Activated CD8-positive, alpha-beta memory T cell treated with anti-CD3 and anti-CD28 coated beads for 1 hour (primary cell): ENCODE measurements at places on chromosomes 11 and 22.

GRCh38 chr22:38270091-38270992 lies 2.5 kb downstream of the TMEM184B start:
- DNase-seq = no peak

- no peak for DNase-seq
Observed at GRCh38 chr11:72719144-72719543, 33.1 kb downstream of the ARAP1 start.

DNA sequence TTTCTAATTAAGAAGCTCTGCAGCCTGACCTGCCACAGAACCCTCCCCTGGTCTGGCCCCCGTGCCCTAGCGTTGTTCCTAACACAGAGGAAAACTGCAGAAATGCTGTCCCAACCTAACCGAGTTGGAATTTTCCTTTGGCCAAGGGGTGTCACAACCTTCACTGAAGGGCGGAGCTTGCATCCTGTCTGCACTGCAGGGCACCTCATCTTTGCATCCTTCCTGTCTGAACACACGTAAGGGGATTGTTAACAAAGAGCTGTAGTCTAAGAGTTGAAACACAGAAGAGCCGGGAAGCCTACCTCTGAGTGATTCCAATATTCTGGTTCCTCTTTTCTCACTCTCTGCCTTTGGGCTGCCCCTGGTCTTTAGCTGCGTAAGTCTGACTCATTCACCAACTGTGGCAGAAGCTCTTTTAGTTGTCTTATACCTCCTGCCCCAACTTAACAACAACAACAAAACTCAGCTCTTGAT lies 1.6 kb downstream of the DIXDC1 start:
- DNase-seq = no peak

- no peak for DNase-seq
Observed at GRCh38 chr22:39311592-39312400, 7.6 kb downstream of the RPL3 start.

- no peak for DNase-seq
Observed at GRCh38 chr11:133153031-133153430, 379.3 kb downstream of the OPCML start.

GRCh38 chr22:20865875-20866445 lies 7.2 kb downstream of the SNAP29 start:
- no peak for DNase-seq

GRCh38 chr22:43812890-43813289 lies 785 bp upstream of the EFCAB6 start:
- DNase-seq = no peak

- DNase-seq = no peak
Observed at GRCh38 chr11:120652705-120653335, 141.3 kb downstream of the GRIK4 start.

GRCh38 chr11:106463796-106464201 lies 386.3 kb downstream of the AASDHPPT start:
- no peak for DNase-seq

GRCh38 chr22:19941365-19942082 lies at the start of the genes COMT and TXNRD2:
TSS of gene COMT (plus strand) at chr22:19941772. CDS start at chr22:19962527, 20,755 bp downstream.
TSS of gene TXNRD2 (minus strand) at chr22:19941818. CDS start at chr22:19941803, 15 bp downstream.
- DNase-seq = peak; percentile 55

DNA sequence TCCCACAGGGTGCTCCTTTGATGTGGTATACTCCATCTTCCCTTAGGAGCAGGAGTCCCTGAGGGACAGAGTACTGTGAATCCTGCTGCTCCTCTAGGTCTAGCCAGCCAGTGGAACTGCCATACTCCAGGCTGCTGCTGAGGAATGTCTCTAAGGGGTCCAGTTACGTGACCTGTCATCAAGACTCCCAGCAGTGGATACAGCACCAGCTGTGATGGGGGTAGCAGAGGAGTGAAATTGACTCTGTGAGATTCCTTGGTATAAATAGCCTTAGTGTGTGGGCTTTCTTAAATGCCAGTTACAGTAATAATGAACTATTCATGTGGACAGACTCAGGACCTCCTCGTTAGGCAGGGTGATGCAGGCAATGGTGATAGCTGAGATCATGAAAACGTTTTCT lies 140.4 kb upstream of the LUZP2 start:
- no peak for DNase-seq

DNA sequence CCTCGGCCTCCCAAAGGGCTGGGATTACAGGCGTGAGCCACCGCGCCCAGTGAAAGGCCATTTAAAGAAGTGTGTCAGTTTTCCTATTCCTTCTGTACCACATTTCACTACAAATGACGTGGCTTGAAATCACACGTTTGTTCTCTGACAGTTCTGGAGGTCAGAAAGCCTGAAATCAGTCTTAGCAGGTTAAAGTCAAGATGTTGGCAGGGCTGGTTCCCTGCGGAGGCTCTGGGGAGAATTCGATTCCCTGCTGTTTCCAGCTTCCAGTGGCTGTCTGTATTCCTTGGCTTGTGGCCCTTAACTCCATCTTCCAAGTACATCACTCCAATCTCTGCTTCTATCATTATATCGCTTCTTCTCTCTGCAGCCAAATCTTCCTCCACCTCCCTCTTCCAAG lies 383.2 kb downstream of the LARGE1 start:
- DNase-seq = no peak

DNA sequence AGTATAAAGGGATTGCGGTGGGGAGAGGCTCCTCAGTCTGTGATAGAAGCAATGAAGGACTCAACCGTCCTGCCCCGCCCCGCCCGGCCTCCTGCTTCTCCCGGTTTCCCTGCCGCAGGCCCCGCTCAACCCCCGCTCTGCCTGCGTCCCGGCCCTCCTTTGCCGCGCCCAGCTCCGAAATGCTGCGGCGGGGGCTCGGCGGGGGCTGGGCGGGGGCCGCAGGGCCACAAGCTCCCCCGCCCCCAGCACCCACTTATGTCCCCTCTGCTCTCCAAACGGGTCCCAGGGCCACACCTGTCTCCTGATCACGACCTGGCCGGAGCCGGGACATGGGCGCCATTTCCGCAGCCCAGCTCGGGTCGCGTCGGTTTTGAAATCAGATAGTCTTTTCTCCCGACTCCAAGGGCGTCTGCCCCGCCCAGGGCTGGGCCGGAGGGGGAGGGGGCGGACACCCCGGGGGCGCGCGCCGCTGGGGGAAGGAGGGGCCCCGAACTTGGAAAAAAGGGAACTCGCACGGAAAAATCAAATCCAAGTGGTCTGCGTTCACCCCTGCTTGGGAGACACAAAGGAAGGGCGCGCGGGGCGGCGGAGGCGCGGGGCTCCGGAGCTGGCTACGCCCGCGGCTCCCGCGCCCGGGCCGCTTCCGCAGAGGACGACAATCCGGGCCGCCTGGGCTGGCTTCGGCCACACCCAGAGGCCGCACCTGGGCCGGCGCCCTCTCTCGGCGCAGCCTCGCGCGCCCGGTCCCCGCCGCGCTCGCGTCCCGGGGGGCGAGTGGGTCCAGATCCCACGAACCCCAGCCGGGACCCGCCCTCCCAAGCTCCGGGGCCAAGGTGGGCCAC lies 70.6 kb upstream of the EP300 start:
- no peak for DNase-seq

- DNase-seq = no peak
Observed at GRCh38 chr11:35682230-35683173, 19.9 kb downstream of the TRIM44 start.

- no peak for DNase-seq
Observed at GRCh38 chr22:37276776-37277175, 5.5 kb upstream of the CYTH4 start.

- DNase-seq = no peak
Observed at GRCh38 chr11:415640-416041, 842 bp upstream of the SIGIRR start.

GRCh38 chr11:130451231-130452019 lies 3.0 kb downstream of the ADAMTS15 start:
- no peak for DNase-seq

- no peak for DNase-seq
Observed at GRCh38 chr11:86954269-86955110, 705 bp downstream of the FZD4 start.

GRCh38 chr22:22386602-22387385 lies 121.7 kb downstream of the ZNF280B start:
- no peak for DNase-seq

GRCh38 chr22:44668886-44669521 lies 33.0 kb upstream of the PRR5 start:
- DNase-seq = no peak

DNA sequence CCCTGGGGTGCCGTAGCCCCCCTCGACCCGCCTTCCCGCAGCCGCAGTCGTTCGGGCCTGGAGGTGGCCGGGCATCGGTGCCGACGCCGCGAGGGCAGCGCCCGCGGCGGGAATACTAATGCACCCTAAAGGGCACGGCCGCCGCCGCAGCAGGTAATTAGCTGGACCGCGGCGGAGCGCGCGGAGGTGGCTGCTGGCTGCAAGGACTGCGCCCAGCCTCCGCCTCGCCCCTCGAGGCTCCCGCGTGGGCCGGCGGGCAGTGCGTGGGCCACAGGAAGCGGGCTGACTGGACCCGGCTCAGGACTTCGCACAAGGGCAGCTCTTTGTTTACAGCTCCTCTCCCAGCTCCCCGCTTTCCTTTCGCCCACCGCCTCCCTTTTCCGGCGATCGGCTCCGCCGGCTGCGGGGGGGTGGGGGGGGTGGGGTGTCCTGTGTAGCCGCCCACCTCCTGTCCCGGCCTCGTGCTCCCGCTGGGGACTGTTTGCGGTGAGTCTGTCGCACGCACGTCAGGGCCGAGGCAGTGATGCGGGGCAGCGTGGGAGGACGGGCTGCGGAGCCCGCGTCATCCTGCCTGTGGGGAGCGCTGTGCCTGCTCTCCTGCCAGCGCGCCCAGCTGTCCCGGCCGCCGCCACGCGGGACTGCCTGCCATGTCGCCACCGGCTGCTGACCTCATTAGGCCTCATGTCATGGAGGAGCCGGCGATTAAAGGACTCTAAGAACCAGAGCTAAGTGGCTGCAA lies 53.2 kb downstream of the GRIK4 start:
- no peak for DNase-seq

GRCh38 chr22:39980596-39980995 lies 14.2 kb upstream of the FAM83F start:
- DNase-seq = no peak

DNA sequence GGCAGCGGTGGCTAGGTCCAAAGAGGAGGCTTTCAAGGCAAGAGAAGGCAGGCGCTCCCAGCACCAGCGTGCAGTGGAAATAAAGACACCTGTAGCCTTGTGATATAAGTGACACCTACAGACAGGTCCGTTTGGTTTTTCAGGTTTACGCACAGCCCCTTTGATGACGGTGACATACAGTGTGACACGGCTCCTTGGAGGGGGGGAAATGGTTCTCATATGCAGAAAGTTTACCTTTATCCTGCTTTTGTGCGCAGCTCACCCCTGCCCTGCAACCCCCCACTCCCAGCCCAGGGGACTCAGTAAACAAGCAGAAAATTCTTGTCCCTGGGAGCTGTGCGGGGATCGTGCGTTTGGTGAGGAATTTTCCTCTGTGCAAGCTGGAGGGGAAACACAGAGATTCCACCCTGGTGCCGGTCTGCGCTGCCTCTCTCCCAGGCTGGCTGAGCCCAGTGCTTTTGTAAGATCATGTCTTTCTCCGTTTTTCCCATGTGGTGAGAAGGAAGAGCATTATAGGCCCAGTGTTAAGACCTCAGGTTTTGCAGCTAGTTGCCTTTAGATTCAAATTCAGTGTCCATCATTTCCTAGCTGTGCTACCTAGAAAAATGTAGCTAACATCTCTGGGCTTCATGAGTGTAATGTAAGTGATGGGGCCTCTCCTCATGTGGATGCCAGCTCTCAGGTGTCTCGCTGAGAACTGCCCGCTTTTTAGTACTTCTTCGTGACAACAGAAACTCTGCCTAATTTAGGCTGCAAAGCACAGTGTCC lies at the start of gene ELF5:
ELF5 (minus strand) TSS at position 113 of the 768 bp plus-strand sequence. CDS start 8,045 bp downstream, outside the sequence.
- DNase-seq = no peak

DNA sequence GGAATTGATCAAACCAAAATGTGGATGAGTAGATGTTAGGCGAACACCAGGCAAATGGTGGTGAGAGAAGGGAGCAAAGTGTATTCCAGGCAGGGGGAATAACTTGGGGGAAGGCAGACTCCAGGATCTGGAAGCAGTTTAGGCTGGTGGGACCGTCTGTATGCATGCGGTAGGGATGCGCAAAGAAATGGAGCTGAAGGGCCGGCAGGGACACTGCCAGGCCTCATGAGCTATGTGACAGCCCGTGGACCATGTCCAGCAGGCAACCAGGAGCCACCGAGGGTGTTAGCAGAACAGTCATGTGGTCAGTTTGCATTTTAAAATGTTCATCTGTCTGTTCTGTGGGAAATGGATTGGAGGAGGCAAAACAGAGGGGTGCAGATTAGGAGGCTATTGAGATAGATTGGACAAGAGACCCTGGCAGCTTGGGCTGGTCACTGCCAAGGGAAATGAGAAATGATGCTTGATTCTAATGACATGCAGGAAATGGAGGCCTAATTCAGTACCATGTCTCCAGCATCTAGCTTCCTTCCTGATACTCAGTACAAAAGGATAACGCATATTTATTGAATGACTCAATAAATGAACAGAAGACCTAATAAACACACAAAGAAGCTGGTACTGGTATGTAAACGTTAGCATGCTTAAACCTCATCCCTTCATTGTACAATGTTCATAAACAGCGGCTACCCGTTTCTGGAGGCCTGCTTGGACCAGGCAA lies 412.4 kb downstream of the BUD13 start:
- DNase-seq = no peak

- no peak for DNase-seq
Observed at GRCh38 chr11:11084337-11084736, 226.5 kb upstream of the ZBED5 start.

- no peak for DNase-seq
Observed at GRCh38 chr11:119788911-119789560, 60.0 kb upstream of the NECTIN1 start.

GRCh38 chr11:33116535-33116934 lies 44.7 kb downstream of the CSTF3 start:
- no peak for DNase-seq

DNA sequence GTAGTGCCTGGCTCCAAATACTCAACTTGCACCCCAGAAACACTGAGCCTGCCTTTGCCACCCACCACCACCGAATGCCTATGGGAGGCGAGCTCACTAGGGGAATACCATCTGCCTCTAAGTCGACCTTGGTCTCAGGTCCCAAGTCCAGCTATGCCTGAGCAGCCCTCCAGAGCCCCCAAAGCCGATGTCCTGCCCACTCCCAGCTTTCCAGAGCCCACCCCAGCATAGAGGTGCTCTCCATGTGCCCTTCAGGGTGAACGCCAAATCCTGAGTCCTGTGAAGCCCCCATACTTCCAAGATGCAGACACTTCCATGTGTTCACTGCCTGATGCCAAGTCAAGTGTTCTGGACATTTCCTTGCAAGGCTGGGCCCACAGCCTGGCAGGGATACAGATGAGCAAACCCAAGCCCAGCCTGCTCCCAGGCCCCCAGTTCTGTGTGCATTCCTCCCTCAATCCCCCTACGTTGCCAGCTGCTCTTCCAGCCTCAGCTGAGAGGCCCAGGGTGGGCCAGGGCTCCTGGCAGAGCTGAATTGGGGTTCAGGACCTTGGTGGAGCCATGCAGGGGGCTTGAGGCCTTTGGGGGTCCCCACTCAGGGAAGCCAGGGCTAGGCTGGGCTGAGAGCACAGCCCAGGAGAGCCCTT lies 2.6 kb upstream of the KMT5B start:
- no peak for DNase-seq

DNA sequence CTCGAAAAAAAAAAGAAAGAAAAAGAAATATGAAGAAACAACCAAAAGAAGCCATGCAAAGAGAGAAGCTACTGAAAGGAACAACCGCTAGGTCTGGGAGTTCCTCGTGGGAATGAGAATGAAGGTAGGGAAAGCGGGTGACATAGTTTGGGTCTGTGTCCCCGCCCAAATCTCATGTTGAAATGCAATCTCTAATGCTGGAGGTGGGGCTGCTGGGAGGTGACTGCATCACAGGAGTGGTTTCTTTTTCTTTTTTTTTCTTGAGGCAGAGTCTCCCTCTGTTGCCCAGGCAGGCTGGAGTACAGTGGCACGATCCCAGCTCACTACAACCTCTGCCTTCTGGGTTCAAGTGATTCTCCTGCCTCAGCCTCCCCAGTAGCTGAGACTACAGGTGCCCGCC lies 9.7 kb upstream of the TXN2 start:
- DNase-seq = no peak
